Activated naive CD8-positive, alpha-beta T cell treated with anti-CD3 and anti-CD28 coated beads, Interleukin-2, amount 50 U/mL, for 24 hours (primary cell): ENCODE measurements at places on chromosomes 1 and 21.

DNA sequence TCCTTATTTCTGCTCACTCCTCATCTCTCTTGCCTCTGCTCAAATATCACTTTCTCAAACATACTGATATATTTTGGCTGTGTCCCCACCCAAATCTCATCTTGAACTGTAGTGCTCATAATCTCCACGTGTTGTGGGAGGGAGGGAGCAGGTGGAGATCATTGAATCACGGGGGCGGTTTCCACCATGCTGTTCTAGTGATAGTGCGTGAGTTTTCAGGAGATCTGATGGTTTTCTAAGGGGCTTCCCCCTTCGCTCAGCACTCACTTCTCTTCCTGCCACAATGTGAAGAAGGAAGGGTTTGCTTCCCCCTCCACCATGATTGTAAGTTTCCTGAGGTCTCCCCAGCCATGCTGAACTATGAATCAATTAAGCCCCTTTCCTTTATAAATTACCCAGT, 26.6 kb downstream of the ZBTB8OS start:
- peak; percentile 55 for DNase-seq

DNA sequence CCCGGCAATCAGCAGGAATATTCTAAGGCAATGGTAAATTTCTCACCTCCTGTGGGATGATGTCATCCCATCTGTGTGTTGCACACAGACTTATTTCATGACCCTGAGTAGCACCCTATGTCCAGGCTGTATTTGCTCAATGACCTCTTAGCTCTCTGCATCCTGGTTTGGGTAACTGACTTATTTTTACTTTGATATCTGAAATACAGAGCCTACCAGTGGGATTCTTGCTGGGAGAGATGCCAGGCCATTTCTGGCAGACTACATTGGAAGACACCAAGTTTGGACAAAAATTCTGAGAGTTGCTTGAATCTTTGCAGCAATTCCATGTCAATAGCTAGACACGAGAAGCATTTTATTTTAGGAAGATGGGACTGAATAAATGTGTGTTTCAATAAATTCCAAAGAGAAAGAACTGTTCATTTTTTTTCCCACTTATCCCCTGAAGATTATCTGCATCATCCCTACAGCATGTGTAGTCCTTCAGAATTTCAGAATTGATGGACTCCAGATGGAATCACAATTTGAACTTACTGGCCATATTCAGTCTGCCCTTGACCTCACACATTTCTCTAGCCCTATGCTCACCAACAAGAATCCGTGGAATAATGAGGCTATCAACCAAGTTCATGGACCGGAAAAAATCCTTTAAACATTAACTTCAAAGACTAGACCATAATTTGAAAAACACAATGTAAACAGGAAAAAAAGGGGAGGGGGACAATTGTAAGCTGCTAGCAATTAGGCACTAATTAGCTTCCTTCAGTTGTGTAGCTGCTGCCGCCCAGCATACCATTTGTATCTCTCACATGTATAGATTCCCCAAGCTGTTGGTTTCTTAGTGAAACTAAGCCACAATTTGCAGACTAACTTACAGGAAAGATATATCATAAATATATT, 226.5 kb downstream of the HMCN1 start:
- no peak for DNase-seq

DNA sequence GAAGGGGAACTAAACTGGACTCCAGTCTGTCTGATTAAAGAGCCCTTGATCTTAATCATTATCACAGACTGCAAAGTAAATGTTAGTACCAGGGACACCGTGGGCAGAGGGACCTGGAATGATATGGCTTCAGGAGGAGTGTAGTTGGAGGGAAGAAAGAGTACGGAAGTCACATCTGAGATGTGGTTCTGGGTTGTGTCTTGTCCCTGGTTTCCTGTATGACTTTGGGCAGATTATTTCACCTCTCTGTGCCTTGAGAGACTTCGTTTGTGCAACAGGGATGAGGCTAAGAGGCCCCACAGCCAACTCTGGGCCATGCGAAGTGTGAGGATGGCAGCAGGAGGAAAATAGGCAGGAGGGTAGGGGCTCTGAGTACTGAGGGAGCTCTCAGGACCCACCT, 76.1 kb upstream of the SLC2A1 start:
- DNase-seq, result no peak

DNA sequence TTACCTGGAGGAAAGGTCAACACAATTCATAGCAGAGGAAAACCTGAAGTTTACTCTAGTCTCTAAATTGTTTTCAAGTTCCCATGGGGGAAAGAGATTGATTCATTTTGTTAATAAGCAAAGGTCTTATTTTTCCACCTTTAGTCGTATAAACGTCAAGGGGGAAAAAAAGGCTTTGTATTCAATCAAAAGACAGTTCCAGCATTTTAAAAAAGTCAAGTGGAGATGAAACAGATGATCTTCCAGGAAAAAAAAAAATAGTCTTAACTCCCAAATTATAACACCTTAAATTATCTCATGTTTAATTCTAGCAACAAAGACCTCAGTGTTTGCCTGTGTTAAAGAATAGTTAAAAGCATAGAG, 140.5 kb downstream of the TOMM20 start:
- no peak for DNase-seq

DNA sequence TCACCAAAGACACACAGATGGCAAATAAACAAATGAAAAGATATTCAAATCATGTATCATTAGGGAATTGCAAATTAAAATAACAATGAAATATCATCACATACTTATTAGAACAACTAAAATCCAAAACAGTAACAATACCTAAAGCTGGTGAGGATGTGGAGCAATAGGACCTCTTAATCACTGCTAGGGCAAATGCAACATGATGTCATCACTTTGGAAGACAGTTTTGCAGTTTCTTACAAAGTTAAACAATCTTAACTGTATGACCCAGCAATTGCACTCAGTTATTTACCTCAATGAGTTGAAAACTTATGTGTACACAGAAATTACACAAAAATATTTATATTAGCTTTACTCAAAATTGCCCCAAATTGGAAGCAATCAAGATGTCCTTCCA, 47.3 kb downstream of the SELENOF start:
- DNase-seq, result no peak

GRCh38 chr1:31704271-31705079, 658 bp upstream of the COL16A1 start:
- no peak for DNase-seq

GRCh38 chr1:47435506-47436303, 2.1 kb upstream of the FOXD2 start:
- DNase-seq, result no peak

GRCh38 chr21:16870103-16870502, 642.7 kb upstream of the CXADR start:
- DNase-seq, result no peak

- no peak for DNase-seq
These were observed 121.2 kb upstream of the ERG start for GRCh38 chr21:38619480-38619879.

DNA sequence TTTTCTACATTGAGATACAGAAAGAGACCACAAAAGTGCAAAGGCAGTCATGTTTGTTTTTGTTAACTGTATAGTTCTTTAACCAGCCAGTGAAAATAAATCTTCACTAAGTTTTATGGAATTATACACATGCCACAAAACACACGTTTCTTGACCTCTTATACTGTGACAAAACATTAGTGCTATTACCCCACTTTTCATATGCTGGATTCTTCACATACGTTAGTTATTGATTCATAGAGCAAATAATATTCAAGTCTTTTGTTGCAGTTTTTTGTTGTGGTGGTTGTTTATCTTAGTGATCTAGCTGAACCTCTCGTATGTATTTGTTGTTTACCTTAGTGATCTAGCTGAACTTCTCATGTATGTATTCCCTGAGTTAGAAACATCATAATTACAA, 28.0 kb downstream of the LYPLAL1 start:
- DNase-seq, result no peak

GRCh38 chr1:156281281-156281680, 1.3 kb downstream of the SMG5 start:
- DNase-seq, result peak; percentile 64

- DNase-seq, result no peak
These were observed 52.4 kb downstream of the MIS18A start for GRCh38 chr21:32226444-32226843.

DNA sequence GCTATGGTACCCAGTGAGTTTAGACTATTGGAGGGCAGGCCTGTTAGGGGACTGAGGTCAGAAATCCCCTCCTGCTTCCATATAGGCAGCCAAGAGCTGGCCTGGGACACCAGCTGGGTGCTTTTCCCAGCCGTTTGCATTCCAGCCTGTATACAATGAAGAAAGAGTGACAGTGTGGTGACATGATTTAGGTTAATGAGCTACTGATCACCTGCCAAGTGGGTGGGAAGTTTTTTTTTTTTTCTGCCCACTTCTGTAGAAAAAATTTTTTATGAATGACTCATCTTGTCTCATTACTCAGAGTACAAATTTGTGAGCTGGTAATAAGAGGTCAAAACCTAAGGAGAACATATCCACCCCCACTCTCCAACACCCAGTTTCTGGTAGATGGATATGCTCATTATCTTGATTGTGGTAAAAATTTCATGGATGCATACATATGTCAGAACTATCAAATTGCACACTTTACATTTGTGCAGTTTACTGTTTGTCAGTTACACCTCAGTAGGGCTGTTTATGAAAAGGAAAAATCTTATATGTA, 16.4 kb upstream of the CGN start:
- no peak for DNase-seq

DNA sequence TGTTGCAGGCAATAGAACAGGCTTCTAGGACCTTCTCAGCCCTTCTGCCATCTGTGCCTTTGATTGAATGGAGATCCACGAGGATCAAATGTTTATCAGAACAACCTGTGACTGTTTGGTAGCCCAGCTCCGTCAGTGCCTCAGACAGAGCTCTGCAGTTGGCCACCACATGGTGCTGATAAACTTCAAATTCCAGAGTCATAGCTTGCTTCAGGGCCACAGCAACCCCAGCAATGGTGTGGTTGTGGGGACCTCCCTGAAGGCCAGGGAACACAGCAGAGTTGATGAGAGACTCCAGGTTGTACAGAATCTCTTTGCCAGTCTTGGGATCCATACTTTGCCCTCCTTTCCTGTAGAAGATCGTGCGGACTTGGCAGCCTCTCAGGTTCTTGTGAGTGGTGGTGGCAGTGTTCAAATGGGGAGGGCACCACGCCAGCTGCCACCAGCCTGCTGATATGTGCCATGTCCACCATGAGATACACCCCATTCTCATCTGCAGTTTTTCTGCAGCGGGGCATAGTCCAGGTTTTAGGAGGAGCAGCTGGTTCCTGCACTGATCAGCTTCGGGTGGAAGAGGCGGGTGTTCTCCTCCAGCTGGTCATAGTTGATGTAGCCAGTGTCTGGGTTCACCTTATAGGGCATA, 82.9 kb upstream of the ARTN start:
- DNase-seq, result no peak

DNA sequence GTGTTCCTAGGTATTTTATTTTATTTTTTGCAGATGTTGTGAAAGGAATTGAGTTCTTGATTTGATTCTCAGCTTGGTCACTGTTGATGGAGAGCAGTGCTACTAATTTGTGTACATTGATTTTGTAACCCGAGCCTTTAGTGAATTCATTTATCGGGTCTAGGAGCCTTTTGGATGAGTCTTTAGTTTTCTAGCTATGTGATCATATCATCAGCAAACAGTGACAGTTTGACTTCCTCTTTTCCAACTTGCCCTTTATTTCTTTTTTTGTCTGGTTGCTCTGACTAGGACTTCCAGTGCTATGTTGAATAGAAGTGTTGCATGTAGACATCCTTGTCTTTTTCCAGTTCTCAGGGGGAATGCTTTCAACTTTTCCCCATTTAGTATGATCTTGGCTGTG, 138.9 kb downstream of the LHX8 start:
- DNase-seq, result no peak

DNA sequence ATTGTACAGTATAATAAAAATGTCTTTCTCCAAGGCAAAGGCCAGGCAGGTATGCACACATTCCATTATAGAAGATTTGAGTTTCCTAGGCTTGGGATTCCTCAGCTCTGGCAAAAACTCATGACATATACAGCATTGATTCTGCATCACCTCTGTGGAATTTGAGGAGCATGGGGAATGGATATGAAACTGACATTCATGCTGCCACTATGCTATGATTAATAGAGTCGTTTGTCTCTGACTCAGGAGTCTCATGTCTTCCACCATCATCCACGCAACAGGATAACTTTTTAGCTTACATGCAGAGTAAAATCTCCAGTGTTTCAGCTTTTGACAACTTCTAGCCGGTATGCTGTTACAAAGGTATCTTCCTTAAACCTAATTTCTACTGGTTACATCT, 49.8 kb upstream of the ADORA3 start:
- DNase-seq, result no peak

GRCh38 chr1:201489643-201490261, 17.2 kb downstream of the CSRP1 start:
- no peak for DNase-seq

GRCh38 chr1:155485945-155486344, 76.7 kb downstream of the ASH1L start:
- DNase-seq, result no peak

DNA sequence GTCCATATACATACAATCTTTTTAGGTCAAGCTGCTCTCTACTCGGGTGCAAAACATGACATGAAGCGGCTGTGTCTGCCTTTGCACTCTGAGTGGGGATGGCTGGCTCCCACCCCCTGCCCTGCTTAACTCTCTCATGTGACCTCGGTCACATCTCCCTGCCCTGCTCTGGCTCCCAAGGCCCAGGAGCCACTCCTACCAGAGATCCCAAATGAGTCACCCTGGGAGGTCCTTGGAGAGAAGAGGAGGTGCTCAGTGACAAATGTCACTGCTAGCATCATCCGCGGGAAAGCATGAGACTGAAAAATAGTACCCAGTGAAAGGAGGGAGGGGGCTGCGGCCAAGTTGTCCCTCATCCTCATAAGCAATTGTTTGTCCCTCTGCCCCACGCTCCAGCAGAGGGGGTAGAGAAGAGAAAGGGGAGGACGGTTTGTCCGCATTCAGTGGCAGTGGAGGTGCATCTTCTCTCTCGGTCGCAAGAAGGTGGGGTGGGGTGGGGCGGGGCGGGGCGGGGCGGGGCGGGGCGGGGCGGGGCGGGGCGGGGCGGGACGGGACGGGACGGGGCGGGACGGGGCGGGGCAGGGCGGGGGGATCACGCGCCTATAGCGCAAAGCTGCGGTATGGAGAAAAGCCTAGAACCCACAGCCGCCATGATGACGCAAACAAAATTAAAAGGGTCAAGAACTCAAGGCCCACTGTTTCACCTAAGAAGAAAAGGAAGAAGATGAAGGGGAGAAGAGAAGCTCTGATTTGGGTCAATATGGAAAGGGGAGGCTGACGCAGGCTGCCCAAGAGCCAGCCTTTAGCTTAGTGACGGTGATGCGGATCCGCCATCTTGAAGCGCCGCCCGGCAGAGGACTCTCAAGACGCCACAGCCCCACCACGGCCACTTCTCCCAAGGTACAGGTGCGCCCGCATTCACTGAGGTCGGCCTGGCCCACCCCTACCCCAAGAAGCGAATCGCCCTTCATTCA, 66.2 kb downstream of the CD46 start:
- DNase-seq, result no peak

- DNase-seq, result no peak
These were observed 65.0 kb upstream of the SSX2IP start for GRCh38 chr1:84755216-84755615.

GRCh38 chr21:45299864-45300785, 12.4 kb upstream of the POFUT2 start:
- DNase-seq, result no peak

- DNase-seq, result no peak
These were observed 43.5 kb downstream of the MORN1 start for GRCh38 chr1:2347896-2348295.

GRCh38 chr1:225847610-225848009, 34.6 kb downstream of the TMEM63A start:
- no peak for DNase-seq
